CD4-positive, alpha-beta T cell treated with Interleukin-10 for 1 hour (primary cell): ENCODE measurements at places on chromosomes 7 and 10.

GRCh38 chr10:110989016-110989415 is 69.6 kb downstream of the SHOC2 start:
- no peak for DNase-seq

- DNase-seq: no peak
Measured at GRCh38 chr10:102778781-102779180, 35.0 kb downstream of the WBP1L start.

- no peak for DNase-seq
Measured at GRCh38 chr7:81469869-81470723, 299.8 kb downstream of the HGF start.

- DNase-seq: no peak
Measured at GRCh38 chr10:46525177-46525823, 31.2 kb downstream of the GPRIN2 start.

DNA sequence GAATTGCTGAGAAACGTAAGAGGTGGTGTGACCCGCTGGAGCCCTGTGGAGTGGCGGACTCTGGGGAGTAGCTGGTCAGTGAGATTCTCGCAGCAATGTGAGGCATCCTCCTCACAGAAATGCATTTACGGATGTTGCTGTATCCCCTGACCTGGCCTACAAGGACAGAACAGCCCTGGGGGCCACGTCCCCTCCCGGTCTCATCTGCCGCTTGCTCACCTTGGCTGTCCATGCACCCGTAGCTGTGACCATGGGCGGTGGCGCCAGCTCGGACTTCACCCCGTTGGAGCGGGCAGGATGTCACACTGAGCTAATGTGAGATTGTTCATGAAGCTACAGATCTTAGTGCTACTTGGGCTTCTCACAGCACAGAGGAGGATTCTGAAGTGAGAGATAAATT is 193.8 kb downstream of the EBF3 start:
- DNase-seq: no peak
